Fibroblast of skin of abdomen (primary cell): ENCODE measurements at places on chromosomes 11 and 22.

- no peak for DNase-seq
Observed at GRCh38 chr11:770642-771616, 6.4 kb downstream of the GATD1 start.

GRCh38 chr11:110026858-110027626 lies 66.2 kb upstream of the ZC3H12C start:
- DNase-seq, result no peak

GRCh38 chr11:35850191-35850590 lies 93.7 kb upstream of the LDLRAD3 start:
- DNase-seq, result no peak

DNA sequence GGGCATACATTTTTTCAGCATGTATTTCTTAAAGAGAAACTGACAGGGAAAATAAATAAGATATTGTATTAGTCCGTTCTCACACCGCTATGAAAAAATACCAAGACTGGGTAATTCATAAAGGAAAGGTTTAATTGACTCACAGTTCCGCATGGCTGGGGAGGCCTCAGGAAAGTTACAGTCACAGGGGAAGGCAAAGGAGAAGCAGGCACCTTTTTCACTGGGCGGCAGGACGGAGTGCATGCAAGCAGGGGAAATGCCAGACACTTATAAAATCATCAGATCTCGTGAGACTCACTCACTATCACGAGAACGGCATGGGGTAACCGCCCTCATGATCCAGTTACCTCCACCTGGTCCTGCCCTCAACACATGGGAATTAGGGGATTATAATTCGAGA lies 44.2 kb downstream of the PPFIA1 start:
- no peak for DNase-seq

DNA sequence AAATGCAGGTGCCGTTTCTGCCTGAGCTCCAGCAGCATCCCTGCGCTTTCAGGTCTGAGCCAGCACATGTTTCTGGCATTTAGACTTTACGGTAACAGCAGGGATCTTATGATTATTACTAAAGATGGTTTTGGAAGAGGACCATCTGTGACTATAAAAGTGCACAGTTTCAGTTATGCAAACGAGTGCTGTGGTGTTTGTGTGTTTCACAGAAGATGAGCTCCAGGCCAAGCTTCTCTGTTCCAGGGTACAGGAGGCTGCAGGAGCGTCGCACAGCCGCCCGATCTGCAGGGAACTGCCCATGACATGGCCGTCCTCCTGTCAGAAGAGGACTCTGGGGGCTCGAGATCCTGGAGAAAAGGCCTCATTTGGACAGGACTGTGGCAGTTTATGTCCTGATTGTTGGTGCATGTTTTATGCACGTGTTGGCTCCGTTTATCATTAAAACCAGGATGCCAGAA lies 297.3 kb downstream of the TBC1D22A start:
- no peak for DNase-seq

DNA sequence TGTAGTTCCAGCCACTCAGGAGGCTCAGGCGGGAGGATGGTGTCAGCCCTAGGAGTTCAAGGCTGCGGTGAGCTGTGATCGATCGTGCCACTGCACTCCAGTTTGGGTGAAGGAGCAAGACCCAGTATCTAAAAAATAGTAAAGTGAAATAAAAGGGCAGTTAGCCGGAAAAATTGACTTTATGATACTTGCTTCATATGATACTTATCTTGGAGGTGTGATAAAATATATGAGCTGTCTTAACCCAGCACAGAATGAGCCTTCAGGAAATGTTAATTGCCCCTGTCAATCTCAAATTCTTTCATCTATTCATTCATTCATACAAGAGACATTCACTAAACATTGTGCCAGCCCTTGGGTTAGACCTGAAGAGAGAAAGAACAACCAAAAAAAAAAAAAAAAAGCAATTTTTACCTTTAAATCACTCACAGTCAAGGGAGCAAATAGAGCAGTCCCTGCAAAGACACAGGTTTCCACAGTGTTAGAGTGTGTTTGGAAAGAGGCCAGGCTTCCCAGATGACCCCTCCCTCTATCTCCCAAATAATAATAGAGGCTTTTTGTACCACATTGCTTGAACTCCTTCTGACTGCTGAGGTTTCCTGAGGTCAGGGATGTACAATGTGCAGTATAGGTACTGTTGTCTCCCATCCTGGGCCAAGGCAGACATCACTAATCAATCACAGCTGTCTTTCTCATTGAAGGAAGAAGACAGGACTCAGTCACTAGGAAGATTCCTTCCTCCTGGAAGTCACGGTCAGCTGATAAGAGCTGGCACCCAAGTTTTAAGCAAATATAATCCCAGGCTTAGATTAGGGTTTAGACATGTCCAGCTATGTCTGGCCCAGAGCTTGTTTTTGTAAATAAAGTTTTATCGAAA lies 454.6 kb downstream of the MIAT start:
- DNase-seq, result no peak

DNA sequence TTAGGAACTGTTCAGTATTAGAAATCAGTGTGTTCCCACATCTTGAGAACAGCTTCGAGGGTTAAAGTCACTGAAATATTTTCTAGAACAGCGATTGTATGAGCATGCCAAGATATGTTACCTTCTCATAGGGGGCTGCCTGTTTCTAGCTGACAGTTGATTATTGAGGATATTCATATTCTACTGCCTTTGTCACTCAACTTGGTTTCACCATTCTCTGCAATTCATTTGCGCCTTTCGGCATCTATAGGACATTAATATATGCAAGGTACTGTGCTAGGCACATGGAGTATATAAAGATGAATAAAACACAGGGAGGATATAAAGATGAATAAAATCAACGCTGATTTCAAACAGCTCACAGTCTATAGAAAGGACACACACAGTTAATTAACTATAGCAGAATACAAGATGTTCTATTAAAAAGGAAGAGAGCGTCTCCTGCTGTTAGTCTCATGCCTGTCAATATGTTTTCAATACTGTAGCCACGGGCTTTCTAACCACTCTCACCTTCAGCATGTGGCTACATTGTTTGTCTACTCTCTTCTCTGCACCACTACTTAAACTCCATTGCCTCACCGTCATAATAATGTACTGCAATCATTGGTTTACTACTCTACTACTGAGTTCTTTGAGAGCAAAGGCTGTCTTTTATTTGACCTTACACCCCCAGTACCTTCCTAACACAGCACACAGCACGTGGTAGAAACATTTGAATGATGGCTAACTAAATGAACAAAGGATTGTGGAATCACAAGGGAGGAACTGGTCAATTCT lies 81.9 kb downstream of the RAB30 start:
- no peak for DNase-seq

- no peak for DNase-seq
Observed at GRCh38 chr11:125337836-125338834, 157.9 kb downstream of the FEZ1 start.

DNA sequence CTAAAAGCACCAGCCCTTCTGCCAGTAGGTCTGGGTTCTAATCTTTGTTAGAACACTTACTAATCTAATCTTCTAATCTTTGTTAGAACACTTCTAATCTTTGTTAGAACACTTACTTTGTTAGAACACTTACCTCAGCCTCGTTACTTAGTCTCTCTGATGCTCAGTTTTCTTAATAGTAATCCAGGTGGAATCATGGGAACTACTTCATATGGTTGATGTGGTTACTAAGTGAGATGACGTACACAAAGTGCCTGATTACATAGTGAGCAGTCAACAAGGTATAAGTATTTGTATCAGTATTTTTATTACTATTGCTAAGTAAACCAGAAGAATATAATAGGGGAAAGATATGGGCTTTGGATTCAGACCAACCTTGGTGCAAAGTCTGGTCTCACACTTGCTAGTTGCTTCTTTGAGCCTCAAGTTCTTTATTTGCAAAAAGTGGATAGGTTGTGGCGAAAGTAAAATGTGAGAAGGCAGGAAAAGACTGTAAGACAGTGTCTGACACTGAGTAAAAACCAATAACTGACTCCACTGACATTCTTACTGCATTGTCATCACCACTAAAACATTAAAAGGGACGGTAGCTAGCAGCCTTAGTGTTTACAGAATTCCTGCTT lies 83.7 kb downstream of the TRAF6 start:
- DNase-seq, result no peak

- DNase-seq, result no peak
Observed at GRCh38 chr11:130282111-130282510, 32.6 kb downstream of the ZBTB44 start.

DNA sequence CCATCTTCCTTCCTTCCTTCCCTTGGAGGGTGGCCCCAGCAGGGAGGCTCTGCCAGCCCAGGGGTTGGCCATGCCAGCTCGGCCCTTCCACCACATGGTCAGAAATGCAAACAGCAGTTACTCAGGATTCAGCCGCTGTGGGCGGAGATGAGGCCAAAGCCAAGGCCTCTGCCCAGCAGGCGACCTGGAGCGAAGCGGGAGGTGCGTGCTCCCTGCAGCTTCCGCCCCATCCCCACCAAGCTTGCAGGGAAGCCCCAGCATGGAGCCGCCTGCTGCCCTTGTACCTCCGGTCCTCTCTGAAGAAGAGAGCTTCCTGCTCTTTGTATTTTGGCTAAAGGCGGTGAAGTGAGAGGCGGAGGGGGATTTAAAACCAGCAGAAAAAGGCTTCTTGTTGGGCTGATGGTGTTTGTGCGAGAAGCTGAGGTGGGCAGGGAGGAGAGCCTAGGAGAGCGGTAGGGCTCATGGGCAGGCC lies 50.4 kb downstream of the ANO1 start:
- DNase-seq, result peak; percentile 16

DNA sequence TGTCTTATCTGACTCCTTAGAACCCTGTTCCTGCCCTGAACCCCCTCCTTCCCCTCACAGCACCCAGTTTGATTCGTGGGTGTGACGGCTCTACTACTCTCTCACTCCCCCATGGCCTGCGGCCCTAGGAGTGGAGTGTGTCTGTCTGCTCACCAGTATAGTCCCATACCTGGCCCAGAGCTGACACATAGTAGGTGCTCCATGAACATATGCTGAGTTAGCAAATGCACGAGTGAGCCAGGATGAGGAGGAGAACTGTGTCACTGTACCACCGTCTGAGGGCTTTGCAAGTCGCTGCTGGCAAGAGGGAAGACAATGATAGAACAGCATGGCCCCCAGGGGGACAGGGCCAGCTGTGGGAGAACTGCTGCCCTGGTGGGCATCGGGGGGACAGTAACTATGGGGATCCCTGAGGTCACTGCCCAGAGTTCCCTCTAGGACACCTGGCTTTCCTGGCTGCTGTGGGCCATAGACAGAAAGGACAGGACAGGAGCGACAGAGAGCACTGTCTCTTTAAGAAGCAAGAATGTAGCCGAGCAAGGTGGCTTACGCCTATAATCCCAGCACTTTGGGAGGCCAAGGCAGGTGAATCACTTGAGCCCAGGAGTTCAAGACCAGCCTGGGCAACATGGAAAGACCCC lies 19.2 kb upstream of the KIAA0930 start:
- no peak for DNase-seq

DNA sequence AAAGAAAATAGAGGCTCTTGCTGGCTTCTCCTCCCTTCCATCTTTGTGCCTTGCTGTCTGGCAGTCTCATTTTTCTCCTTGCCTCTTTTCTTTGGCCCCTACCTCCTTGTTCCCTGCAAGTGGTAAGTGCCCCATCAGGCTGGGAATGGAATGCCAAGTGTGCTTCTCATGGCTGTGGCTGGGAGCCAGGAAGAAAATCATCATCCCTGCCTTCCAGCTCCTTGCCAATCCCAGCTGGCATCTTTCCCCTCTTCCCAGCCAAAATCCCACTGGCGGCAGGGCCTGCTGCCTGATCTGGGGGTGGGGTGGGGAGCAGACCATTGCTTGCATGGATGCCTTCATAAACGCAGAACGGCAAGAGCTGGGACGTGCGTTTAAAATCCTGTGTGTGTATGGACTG lies 27.0 kb upstream of the SLC25A18 start:
- no peak for DNase-seq

- DNase-seq, result no peak
Observed at GRCh38 chr22:19070397-19071169, 51.6 kb downstream of the DGCR2 start.

DNA sequence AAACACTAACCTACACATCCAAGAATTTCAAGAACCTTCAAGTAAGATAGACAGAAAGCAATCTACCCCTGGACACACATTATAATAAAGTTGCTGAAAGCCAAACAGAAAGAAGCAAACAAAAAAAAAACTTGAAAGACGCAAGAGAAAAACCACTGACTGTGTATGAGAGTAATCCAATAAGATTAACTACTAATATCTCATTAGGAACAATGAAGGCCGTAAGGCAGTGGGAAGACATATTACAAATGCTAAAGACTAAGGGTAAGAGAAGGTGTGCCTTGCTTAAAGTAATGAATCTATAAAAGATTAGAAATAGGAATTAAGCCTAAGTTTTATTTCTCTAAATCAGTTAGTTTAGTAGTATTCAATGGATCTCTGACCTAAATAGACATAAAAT lies 1109.1 kb downstream of the JRKL start:
- DNase-seq, result no peak

DNA sequence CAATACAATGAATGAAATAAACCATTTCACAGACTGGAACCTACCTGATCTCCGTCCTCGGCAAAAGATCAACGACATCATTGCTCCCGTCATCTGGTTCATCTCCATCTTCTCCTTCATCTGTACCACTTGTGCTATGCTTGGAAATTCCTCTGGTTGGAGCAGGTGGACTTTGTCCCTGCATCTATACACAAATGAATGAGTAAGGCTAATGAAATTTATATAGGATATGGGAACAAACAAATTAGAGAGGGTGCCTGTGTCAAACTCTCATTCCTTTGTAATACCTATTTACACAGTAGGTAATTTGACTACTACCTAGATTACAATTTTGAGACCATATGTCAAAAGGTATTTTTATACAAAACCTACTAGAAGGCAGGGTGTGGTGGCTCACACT lies 59.4 kb downstream of the F2 start:
- DNase-seq, result no peak

DNA sequence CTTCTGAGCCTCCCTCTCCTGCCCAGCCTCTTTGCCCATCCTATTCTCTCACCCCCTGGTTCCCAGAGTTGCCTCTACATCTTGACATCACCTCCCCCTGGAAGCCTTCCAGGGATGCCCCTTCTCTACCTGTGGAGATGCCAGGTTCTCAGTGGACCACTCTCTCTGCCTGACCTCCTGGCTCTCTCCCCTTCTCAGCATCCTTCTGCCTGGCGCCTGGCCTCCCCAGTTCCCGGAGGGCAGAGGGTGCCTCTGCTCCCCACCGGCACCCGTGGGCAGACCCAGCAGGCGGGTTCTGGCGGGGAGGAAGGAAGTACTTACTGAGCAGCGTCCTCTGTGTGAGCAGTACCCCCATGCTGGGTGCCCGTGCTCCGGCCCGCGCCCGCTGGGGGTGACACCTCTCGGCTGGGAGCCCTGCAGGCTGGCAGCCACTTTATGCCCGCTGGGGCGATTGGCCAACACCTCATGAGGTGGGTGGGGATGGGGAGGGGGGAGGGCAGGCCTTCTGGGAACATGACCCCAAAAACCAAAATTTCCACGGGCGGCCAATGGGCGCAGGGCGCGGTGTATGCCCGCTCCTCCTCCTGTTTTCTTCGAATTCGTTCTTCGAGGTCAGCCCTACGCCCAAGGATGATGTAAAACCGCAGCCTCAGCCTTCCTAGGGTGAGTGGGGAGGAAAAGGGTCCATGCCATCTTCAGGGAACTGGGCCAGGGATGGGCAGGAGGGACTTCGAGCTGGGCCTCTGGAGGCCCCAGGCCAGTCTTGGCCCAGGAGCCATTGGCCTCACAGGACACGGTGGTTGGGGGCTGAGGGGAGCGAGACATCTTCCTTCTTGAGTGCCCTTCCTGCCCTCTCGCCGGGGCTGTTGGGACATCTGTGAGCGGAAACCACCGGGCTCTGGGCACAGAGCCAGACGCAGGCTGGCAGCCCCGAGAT lies at the start of gene OSM:
Gene OSM, minus strand, starts transcription at position 407 of the 937 bp plus-strand sequence. Its CDS starts 52 bp downstream, at position 355.
- DNase-seq, result no peak
